CD8-positive, alpha-beta memory T cell (primary cell): ENCODE measurements at places on chromosomes 6 and 20.

GRCh38 chr6:7232351-7232750 is 80.6 kb downstream of the SSR1 start:
- peaks cover 6% of the 10 kb centered on the region for H3K4me1 ChIP-seq
- no peak for DNase-seq
- H3K27ac ChIP-seq = no peak overlapping the region
- no peaks in the 10 kb centered on the region for H3K27me3 ChIP-seq

DNA sequence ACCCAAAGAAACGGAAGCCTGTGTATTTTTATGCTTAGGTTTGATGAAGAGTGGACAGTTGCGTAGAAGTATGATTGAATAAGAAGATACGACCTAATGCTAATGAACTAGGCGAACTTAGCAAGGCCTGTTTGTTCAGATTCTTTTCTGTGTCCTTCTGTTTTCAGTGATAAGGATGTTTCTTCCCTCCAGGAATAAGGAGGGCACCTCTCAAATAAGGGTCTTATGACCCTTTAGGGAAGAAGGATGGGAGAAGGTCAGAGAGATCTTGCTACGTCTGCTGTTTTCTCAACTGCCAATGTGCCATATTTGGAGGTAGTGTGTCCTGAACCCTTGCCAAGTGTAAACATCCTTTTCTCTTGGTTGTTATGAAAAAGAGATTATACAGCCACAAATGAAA is 524.8 kb downstream of the UTRN start:
- H3K4me1 ChIP-seq = no peaks in the 10 kb centered on the region
- DNase-seq = no peak
- no peak overlapping the region for H3K27ac ChIP-seq
- H3K36me3 ChIP-seq = peaks cover 10% of the 10 kb centered on the region

DNA sequence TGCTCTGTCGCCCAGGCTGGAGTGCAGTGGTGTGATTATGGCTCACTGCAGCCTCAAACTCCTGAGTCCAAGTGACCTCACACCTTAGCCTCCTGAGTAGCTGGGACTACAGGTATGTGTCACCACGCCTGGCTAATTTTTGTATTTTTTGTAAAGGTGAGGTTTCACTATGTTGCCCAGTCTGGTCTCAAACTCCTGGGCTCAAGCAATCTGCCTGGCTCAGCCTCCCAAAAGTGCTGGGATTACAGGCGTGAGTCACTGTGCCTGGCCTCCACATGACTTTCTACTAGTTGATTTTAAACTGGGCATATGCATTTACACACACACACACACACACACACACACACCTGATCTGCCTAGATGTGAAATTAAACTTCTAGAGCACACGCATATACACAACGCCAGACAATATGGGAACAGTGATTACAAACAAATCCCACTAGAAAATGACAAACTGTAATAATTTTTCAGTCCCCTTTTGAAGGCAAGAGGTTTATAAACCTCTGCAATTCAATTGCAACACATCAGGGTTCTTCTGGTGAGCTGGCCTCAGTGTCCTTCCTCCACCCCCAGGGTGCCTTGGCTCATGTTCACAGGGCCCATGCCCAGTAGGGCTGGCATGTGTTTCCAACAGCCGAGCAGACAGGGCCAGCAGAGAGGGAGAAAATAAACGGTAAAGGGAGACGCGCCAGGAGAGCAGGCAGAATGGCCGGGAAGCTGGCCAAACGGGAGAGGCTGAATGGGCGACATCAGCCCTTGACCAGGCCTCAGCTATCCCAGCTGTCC is 31.2 kb downstream of the PARD6B start:
- no peaks in the 10 kb centered on the region for H3K27me3 ChIP-seq
- no peak for DNase-seq
- H3K4me1 ChIP-seq = no peaks in the 10 kb centered on the region
- no peak overlapping the region for H3K27ac ChIP-seq
- H3K36me3 ChIP-seq = no peaks in the 10 kb centered on the region
- H3K4me3 ChIP-seq = no peak overlapping the region

GRCh38 chr6:167211881-167212712 is 54.3 kb upstream of the GPR31 start:
- H3K27me3 ChIP-seq = no peaks in the 10 kb centered on the region
- no peak overlapping the region for H3K27ac ChIP-seq
- DNase-seq = no peak
- H3K4me1 ChIP-seq = no peaks in the 10 kb centered on the region
- no peaks in the 10 kb centered on the region for H3K36me3 ChIP-seq

GRCh38 chr6:150752409-150752808 is 113.1 kb upstream of the MTHFD1L start:
- no peaks in the 10 kb centered on the region for H3K27me3 ChIP-seq
- no peak for DNase-seq
- H3K27ac ChIP-seq = no peak overlapping the region
- H3K36me3 ChIP-seq = no peaks in the 10 kb centered on the region
- no peak overlapping the region for H3K4me3 ChIP-seq
- no peaks in the 10 kb centered on the region for H3K4me1 ChIP-seq

- no peak overlapping the region for H3K27ac ChIP-seq
- H3K4me3 ChIP-seq = no peak overlapping the region
- H3K27me3 ChIP-seq = no peaks in the 10 kb centered on the region
- no peaks in the 10 kb centered on the region for H3K4me1 ChIP-seq
- H3K36me3 ChIP-seq = no peaks in the 10 kb centered on the region
Measured at GRCh38 chr6:35955071-35955470, 34.2 kb upstream of the SRPK1 start.

DNA sequence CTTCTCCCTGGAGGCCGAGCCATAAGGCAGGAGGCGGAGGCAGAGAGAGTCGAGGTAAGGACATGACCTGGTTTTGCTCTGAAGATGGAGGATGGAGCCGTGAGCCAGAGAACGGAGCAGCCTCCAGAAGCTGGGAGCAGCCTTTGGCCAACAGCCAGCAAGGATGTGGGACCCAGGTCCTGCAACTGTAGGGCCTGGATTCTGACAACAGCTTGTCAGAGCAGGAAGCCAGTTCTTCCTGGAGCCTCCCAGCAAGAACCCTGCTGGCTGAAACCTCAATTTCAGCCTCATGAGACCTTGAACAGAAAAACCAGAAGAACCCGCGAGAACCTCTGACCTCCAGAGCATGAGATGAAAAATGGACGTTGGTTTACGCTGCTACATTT is 13.4 kb upstream of the MRGBP start:
- no peaks in the 10 kb centered on the region for H3K27me3 ChIP-seq
- no peak for DNase-seq
- no peak overlapping the region for H3K27ac ChIP-seq
- H3K36me3 ChIP-seq = no peaks in the 10 kb centered on the region
- no peak overlapping the region for H3K4me3 ChIP-seq
- H3K4me1 ChIP-seq = no peaks in the 10 kb centered on the region

DNA sequence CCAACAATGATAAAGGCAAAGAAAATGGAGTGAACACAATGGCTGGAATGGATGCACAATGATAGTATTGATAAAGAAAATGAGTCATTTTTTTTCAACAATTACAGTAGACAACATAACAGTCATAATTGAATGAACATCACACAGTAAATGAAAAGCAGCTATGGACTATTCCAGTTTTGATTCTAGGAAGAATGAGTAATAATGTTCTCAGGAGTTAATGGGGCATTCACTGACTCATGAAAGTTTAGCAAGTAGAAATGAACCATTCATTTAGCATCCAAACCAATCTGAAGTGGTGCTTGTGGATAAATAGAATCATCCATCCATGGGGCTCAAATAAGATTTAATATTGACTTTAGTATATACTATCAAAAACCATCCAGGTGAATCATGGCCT is 1029.5 kb upstream of the GJE1 start:
- H3K36me3 ChIP-seq = no peaks in the 10 kb centered on the region
- no peak overlapping the region for H3K27ac ChIP-seq
- H3K4me3 ChIP-seq = no peak overlapping the region
- no peaks in the 10 kb centered on the region for H3K27me3 ChIP-seq
- no peaks in the 10 kb centered on the region for H3K4me1 ChIP-seq

- H3K4me3 ChIP-seq = peak overlapping the region; percentile 68
- H3K27me3 ChIP-seq = no peaks in the 10 kb centered on the region
- no peak for DNase-seq
- peak overlapping the region; percentile 73 for H3K27ac ChIP-seq
Measured at GRCh38 chr20:49712646-49712995, 1.1 kb downstream of the B4GALT5 start.

DNA sequence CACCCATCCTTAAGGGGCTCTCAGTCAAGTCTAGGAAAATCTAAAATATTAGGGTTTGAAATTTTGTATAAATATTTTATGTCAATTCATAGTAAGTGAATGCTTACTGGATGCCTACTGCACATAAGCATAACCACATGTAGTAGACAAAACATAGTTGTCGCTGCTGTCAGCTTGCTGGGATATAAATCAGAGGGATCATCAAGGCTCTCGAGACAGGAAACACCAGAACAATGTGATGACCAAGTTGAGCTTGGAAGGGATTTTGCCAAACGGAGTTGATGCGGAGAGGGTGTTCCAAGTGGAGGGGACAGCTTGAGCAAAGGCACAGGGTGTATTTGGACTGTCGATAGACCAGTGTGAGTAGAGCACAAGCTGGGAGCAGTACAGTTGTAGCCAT is 105.8 kb upstream of the SUPT3H start:
- H3K27me3 ChIP-seq = no peaks in the 10 kb centered on the region
- no peak overlapping the region for H3K27ac ChIP-seq
- H3K36me3 ChIP-seq = no peaks in the 10 kb centered on the region
- DNase-seq = no peak
- no peak overlapping the region for H3K4me3 ChIP-seq
- peaks cover 12% of the 10 kb centered on the region for H3K4me1 ChIP-seq

- peak; percentile 44 for DNase-seq
- H3K4me1 ChIP-seq = peaks cover 18% of the 10 kb centered on the region
- H3K27ac ChIP-seq = no peak overlapping the region
- peak overlapping the region; percentile 81 for H3K4me3 ChIP-seq
- peaks cover 42% of the 10 kb centered on the region for H3K27me3 ChIP-seq
Measured at GRCh38 chr6:128519132-128519930, 1.1 kb downstream of the PTPRK start.

DNA sequence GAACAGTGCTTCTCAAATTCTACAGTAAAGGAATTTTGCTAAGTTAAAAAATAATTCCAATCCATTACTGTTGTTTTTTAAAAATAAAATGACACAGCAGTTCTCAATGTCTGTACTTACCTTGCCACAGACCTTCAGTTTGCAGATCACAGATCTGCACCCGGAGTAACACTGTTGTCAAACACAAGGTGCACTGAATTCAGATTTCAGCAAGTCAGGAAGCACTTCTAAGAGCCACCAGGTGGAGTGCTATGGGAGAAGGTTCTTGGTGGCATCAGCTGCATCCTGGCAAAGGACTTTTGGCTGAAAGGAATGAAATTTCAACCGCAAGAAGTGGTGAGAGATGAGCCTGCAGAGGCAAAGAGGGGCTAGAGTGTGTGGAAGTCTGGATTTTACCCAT is 17.4 kb downstream of the RSPH4A start:
- H3K36me3 ChIP-seq = no peaks in the 10 kb centered on the region
- no peaks in the 10 kb centered on the region for H3K27me3 ChIP-seq
- H3K27ac ChIP-seq = no peak overlapping the region
- no peak overlapping the region for H3K4me3 ChIP-seq
- H3K4me1 ChIP-seq = no peaks in the 10 kb centered on the region

GRCh38 chr6:28985462-28986164 is 19.5 kb downstream of the ZNF311 start:
- peaks cover 27% of the 10 kb centered on the region for H3K4me1 ChIP-seq
- no peak overlapping the region for H3K4me3 ChIP-seq
- H3K27ac ChIP-seq = no peak overlapping the region
- H3K36me3 ChIP-seq = no peaks in the 10 kb centered on the region
- DNase-seq = no peak

DNA sequence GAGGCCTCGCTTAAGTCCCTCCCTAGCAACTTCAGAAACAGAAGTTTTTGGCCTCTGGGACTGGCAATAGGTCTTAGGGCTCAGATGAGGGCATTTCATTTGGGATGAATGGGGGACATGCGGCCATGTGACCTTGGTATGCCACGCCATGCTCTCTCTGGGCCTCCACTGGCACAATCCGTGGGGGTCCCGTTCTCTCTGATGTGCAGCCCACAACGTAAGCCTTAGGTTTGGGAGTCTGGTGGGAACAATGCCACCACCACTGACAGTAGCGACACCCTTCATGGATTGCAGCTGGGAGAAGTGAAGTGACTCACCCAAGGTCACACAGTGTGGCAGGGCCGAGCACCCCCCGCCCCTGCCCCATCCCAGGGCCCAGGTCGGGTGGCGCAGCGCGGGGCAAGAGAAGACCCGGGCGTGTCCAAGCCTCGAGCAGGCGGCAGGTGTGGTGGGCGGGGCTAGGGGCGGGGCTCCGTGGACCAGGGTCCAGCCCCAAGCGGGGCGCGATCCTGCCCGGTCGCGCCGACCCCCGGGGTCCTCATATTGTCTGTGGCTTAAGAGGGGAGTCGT is 864 bp upstream of the CEBPB start:
- DNase-seq = peak; percentile 64
- H3K4me3 ChIP-seq = no peak overlapping the region
- H3K36me3 ChIP-seq = no peaks in the 10 kb centered on the region

DNA sequence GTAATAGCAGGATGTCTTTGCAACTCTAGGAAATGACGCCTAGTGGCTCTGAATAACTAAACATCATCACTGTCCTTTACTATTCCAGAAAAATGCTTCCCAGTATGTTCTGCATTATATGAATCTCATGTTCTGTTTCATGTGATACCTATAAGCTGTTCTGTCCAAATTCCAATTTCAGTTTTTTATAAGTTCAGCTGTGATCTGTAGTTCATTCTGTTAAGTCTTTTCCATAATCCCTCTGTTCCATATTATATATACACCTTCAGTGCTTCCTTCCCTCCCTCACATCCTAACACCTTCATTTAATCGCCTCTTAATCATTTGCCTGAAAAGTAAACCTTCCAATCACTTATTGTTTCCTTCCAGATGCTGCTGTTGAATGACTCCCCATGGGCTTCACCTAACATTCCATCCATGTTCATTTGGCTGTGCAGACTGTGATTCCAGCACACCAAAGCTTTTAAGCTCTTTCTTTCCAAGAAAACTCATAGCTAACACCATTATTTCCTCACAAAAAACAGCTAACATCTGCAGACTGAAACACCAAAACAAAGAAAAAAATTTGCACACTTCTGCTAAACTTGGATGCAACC is 18.6 kb downstream of the HMGCLL1 start:
- no peak for DNase-seq
- H3K27ac ChIP-seq = no peak overlapping the region
- no peaks in the 10 kb centered on the region for H3K27me3 ChIP-seq

GRCh38 chr20:15515691-15516090 is 1057.6 kb downstream of the KIF16B start:
- H3K36me3 ChIP-seq = no peaks in the 10 kb centered on the region
- H3K27ac ChIP-seq = no peak overlapping the region
- H3K4me1 ChIP-seq = no peaks in the 10 kb centered on the region
- no peaks in the 10 kb centered on the region for H3K27me3 ChIP-seq

GRCh38 chr6:130613176-130613575 is 214.0 kb upstream of the SMLR1 start:
- no peak overlapping the region for H3K27ac ChIP-seq
- H3K27me3 ChIP-seq = no peaks in the 10 kb centered on the region
- no peaks in the 10 kb centered on the region for H3K36me3 ChIP-seq
- H3K4me3 ChIP-seq = no peak overlapping the region
